ENCODE measurements at places on chromosomes 2 and 18. TPM values are rescaled to one million over a fixed set of nuclear protein-coding genes. Genes with fewer than 3 reads are reported as not detected.

DNA sequence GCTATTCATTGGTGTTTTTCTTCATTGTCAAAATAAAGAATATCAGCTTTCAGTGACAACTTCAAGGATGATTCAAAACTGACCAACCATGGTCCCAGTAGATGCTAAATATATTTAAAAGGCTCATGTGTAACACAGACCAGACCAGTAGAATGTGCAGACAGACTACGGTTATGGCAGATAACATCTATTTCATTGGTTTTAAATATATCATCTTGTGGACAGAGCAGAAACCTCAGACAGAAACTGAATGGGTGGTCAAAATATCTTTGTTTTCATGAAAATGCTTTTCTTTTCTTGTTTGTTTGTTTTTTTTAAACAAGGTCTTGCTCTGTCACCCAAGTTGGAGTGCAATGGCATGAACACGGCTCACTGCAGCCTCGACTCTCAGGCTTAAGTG lies 107.4 kb upstream of the CREB1 start:
- no peak for DNase-seq

CD8B2 gene
- 0.24 TPM for total RNA-seq

GRCh38 chr18:76951456-76952247 lies 129.3 kb downstream of the ZNF236 start:
- DNase-seq, result no peak

- DNase-seq, result no peak
Observed at GRCh38 chr2:134458473-134458853, 204.6 kb downstream of the MGAT5 start.

GRCh38 chr2:144239306-144239705 lies 280.6 kb downstream of the ZEB2 start:
- DNase-seq, result no peak

- DNase-seq, result no peak
Observed at GRCh38 chr2:70830366-70830765, 5.2 kb downstream of the CD207 start.
